ENCODE measurements at places on chromosomes 7 and 10.

DNA sequence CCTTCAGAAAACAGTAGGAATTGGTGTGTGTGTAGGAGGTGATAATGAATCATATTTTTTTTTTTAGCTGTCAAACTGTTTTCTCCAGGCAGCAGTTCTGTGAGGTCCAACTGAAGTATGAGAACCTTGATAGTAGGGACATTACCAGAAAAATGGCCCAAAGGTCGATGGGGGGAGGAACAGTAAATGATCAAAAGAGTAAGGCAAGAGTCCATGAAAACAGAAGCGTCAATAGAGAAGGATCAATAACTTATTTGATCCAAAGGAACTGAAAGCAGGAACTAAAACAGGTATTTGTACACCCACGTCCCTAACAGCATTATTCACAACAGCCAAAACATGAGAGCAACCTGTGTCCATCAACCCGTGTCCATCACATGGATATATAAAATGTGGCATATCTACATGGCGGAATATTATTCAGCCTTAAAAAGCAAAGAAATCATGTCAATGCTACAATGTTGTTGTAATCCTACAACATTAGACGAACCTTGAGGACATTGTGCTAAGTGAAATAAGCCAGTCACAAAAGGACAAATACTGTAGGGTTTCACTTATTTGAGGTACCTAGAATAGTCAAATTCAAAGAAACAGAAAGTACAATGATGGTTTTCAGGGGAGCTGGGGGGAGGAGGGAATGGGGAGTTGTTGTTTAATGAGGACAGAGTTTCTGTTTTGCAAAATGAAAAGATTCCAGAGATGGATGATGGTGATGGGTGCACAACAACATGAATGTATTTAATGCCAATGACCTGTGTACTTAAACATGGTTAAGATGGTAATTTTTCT, 214.0 kb upstream of the KLF14 start:
- DNase-seq = no peak

DNA sequence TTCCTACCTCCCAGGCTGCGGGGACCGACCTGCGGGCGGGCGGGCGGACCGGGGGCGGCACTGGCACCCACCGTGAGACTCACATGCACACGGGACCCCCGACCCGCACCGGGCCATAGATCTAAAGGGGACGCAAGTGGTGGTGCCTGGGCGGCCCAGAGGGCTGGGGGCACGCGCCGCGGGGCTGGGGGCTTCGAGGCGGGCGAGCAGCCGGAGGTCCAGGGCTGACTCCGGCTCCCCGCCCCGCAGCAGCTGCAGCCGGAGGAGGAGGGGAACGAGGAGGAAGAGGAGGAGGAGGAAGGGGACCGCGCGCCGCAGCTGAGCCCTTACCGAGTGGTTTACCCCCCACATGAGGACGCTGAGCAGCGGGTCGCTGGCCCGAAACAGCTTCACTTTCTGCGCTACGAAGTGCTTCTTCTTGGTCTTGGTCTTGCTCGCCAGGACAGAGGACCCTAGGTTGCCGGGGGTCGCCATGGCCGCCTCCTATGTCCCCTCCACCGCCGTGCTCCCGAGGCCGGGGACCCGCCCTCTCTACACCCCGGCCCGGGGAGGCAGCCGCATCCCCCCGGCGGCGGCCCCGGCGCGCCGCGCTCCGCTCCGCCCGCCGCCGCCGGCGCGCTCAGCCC, 412 bp downstream of the PIP4K2A start:
- DNase-seq = peak; percentile 28

DNA sequence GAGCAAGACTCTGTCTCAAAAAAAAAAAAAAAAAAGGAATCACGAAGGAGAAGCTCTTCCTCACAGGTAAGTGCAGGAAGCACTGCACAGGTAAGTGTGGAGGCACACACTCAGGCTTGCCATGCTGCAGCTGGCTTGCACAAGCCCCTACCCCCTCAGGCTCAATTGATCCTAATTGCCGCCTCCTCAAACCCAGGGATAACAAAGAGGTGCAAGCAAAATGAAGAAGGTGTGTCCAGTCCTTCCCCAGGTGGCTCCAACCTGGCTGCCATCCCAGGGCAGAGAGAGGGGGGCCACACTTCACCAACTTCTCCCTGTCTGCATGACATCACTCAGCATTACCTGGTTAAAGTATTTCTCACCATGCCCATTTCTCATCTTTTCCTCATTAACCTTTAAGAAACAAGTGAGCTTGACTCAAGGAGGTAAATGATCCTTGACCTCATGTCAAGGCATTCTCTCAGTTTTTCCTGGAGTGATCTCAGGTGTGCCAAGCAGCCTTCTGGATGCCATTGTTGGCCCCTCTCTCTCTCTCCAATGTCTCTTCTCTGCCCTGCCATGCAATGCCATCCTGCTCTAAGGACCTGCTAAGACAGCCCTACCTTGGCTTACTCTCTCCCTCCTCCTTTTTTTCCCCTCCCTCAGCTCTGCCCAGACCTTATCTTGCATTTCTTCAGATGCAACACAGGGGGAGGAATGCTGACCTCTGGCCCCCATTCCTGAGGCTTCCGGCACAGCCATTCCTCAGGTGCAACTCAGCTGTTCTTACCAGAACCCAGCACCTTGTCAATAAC, 13.0 kb upstream of the TRPV6 start:
- no peak for DNase-seq

DNA sequence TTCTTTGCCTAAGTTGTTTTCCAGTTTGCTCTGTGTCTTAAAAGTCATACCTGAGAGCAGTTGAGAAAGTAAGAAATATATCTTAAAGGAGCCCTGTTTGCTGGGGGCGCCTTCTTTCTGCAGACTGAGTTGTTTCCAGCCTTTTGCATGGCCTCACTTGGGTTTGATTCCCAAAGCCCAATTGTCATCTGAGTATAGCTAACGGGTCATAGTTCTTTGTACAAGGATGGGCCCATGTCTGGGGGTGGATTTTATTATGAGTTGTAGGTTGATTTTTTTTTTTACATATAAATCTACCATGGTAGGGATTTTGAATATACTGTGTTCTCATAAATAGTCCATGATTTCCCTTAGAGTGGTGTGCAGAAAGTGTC, 318.7 kb upstream of the LRGUK start:
- no peak for DNase-seq

GRCh38 chr7:115572111-115572510, 458.5 kb downstream of the TFEC start:
- no peak for DNase-seq

DNA sequence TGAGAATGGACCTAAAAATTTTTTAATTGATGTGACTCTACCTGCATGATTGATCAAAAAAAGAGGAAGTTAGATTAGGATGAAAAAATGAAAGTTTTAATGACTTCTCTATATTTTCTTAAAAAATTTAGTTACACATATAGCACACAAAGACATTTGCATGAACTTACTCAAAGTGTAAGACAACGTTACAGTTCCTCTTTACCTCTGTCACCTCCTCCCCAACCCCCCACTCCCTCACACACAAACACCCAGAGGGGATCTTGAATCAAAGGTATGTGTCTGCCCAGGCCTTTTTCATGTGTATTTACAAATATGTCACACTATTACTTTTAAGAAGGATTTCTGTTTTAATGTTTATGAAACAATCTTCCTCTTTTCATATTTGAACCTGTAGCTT, 20.6 kb upstream of the CDCA7L start:
- no peak for DNase-seq

DNA sequence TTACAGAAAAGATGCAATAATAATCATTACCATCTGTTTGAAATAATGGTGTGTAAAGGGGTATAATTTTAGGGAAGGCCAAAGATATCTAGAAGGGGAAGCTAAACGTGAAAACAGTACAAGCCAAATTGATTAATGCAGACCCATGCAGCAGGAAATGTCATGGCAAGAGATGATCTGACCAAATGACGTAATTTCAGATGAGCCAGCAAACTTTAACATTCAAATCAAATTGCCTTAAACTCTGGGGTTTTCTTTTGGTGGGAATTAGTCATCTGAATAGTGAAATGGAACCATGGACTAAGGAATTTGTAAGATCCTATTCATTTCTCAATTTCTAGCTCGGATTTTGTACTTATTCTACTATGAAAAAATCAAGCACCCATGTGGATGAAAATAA, 21.4 kb upstream of the SCIN start:
- peak; percentile 37 for DNase-seq

DNA sequence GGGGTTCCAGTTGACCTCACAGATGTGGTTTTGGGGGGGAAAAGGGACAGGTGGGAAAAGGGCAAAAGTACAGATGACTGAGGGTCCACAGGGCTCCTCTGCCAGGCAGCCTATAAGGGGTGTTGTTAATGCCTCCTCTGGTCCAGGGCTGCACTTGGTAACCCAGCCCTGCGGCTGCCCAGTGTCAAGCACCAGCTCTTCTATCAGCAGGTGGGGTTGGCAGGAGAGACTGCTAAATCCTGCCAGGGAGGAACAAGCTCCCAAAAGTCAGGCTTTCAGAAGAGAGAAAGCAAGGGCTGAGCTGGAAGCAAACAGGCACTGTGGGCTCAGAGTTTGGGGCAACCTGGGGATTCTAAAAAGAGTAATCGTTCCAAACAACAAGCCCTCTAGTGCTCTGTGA, 39.1 kb downstream of the LRRC20 start:
- DNase-seq = no peak

GRCh38 chr7:22137466-22137865, 191.8 kb upstream of the CDCA7L start:
- peak; percentile 35 for DNase-seq

GRCh38 chr7:135930565-135931461, 46.3 kb downstream of the MTPN start:
- peak; percentile 95 for DNase-seq

GRCh38 chr10:118908557-118909256, 120.8 kb upstream of the NANOS1 start:
- DNase-seq = no peak

DNA sequence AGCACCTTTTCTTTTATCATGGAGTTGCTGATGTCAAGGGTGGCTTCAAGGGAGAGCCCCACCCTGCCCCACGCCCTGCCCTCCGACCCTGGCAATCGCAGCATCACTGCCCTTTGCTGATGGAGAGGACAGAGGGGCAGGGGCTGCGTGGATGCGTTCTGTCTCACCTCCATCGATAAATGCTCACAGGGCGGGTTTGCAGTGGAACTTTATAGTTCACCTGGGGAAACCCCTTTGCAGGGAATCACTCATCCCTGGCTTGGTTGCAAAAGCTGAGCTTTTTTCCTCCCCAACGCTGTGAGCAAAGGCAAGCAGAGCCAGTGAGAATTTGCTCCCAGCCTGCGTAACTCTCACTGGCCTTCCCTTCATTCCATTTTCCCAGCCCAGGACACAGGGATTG, 176.8 kb downstream of the WDR37 start:
- DNase-seq = no peak

GRCh38 chr10:52807803-52808202, 35.2 kb upstream of the MBL2 start:
- DNase-seq = no peak

DNA sequence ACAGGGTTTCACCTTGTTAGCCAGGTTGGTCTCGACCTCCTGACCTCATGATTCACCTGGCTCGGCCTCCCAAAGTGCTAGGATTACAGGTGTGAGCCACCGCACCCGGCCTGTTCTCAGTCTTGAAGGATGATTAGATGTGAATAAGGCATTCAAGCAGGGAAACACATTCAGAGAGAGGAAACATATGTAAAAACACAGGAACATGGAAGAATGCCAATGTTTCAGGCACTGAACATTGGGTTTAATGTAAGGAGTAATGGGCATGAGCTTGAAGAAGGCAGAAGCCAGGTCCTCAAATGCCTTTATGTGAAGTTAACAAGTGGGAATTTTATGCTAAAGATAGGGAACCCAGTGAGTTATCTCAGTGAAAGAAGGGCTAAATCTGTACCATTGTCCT, 74.3 kb downstream of the ARL4A start:
- DNase-seq = no peak

- no peak for DNase-seq
Measured at GRCh38 chr10:129875993-129876726, 87.9 kb downstream of the EBF3 start.

DNA sequence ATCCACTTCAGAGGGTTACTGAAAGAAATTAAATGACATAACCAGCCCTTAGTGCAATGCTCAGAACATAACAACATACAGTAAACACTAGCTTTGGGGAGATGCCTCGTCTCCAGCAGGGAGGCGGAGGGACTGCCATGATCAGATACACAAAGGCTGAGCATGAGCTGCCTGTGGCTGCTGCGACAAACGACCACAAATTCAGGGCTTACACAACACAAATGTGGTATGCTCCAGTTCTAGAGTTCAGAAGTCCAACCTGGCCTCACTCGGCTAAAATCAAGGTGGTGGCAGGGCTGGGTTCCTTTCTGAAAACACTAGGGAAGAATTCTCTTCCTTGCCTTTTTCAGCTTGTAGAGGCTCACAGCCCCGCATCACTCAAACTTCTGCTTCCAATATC, 128.2 kb upstream of the ADAM12 start:
- no peak for DNase-seq

GRCh38 chr10:48792121-48792520, 107.4 kb downstream of the WDFY4 start:
- DNase-seq = no peak

DNA sequence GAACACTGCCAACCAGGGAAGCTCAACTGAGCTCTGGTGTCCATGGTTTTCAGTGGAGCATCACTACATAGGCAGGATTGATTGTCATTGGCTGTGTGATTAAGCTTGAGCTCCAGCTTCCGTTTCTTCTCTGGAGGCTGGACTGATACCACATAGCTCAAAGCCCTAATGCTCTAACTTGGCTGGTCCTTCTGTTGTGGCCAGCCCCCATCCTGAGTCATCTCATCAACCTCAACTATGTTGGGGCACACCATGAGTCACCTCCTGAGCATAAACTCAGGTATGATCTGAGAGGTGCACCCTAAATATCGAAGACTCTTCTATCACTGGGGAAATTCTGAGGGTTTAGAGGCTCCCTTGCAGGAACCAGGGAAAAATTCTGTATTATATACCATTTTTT, 114.5 kb upstream of the INHBA start:
- DNase-seq = peak; percentile 80

GRCh38 chr10:43981232-43981631, 332.6 kb upstream of the ZNF32 start:
- DNase-seq = no peak

GRCh38 chr10:34995925-34996324, 94.2 kb downstream of the CUL2 start:
- no peak for DNase-seq

GRCh38 chr10:82575318-82575717, 700.3 kb downstream of the NRG3 start:
- DNase-seq = no peak

DNA sequence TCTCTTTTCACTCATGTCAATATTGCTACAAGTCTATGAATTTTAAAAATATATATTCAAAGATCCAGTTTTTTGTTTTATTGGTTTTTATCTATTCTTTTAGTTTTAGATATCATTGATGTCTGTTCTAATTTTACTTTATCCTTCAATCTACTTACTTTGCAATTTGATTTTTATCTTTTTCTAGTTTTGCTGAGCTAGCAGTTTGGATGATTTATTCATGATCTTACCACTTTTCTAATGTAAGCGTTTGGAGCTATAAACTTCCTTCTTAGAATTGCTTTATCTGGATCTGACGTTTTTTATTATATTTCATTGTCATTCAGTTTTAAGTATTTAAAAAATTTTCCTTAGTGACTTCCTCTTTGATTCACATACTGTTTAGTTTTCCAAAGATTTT, 664.5 kb upstream of the VSTM2A start:
- no peak for DNase-seq

GRCh38 chr7:88806280-88807037, 10.9 kb upstream of the TEX47 start:
- DNase-seq = no peak

Measured in fibroblast of skin of back (primary cell).